ENCODE measurements at places on chromosomes 3 and 15. TPM values are rescaled to one million over a fixed set of nuclear protein-coding genes. Genes with fewer than 3 reads are reported as not detected.
A peak's percentile ranks its signal among the peaks of the same experiment; 100 is the strongest.

- DNase-seq: no peak
Observed at GRCh38 chr15:73806698-73807483, 53.7 kb upstream of the INSYN1 start.

- no peak for DNase-seq
Observed at GRCh38 chr3:71859123-71859519, 74.2 kb upstream of the PROK2 start.

GRCh38 chr3:14647976-14648955, 3.3 kb upstream of the CCDC174 start:
- DNase-seq: no peak

Gene B2M
- total RNA-seq: 1,733 TPM

Gene NR2F2
- total RNA-seq: 292 TPM

DNA sequence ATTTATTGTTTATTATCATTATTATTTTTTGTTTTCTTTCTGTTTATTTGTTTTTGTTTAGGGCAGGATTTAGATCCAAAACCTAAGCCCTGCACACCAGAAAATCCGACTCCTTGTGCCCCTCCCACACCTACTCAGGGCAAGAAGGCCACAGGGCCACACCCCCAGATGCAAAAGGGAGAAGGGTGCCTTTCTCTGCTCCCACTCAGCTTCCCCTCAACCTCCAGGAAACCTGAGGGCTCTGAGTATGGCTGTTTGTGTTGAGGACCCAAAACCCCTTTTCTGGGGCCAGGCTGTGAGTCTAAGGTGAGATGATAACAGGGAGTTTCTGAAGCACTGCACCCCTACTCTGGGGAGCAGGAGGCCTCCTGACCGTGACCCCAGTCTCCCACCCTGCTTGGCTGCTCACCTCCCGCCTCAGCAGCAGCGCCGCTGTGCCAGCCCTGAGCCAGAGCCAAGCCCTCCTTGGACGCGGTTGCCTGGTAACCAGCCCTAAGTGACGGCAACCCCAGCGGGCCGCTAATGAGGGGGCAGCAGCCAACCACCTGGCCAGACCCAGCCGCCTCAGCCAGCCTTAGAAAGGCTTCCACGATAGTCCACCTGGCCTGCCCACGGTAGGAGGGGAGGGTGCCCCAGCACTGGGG, 6.4 kb upstream of the C15orf39 start:
- no peak for DNase-seq

Gene PP2D1
- not detected for total RNA-seq

DNA sequence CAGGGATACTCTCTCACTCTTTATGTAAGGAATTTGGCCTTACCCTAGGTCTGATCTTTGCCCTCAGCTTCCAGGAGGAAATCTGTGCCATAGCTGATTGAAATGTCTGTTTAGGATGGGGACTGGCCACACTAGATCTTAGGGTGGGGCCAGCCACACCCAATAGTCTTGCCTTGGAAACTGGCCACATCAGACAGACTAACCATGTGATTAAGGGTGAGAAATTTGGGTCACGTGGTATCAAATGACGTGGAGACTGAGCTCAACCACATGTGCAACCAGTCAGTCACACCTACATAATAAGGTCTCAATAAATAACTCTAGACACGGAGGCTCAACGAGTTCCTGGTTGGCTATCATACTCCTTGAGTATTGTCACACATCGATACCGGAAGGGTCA, 113.5 kb downstream of the CNTN3 start:
- DNase-seq: no peak

- no peak for DNase-seq
Observed at GRCh38 chr15:25715536-25716413, 147.4 kb downstream of the ATP10A start.

- peak; percentile 87 for DNase-seq
Observed at GRCh38 chr3:156674911-156675829, 780 bp downstream of the TIPARP start.

Gene ALG1L2
- total RNA-seq: 2.1 TPM

Gene ABCC5
- 39.9 TPM for total RNA-seq

Gene ATP2B2
- total RNA-seq: not detected

Gene ENTPD3
- total RNA-seq: not detected

Gene CISH
- 1.7 TPM for total RNA-seq

GRCh38 chr3:189834462-189834861, 203.3 kb downstream of the TP63 start:
- DNase-seq: no peak

GRCh38 chr15:33701304-33701696, 267.0 kb upstream of the CHRM5 start:
- DNase-seq: no peak

DNA sequence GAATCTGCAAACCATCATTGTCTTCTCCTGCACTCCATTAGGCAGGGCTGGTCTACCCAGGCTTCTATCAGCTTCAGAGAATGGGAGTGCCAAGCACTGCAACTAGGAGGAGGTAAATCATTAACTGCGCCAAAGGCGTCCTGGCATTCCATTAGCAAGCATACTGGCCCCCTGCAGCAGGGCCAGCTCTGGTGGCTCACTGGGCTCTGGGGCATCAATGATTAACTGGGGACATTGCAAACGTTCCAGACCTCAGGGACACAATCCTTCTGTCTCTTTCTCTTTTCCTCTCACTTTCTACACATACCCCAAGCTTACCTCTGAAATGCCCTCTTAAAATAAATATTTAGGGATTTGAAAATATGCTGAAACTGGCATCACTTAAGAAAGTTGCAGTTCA, 129.0 kb downstream of the MYLK start:
- no peak for DNase-seq

Gene ACAD11
- 20.7 TPM for total RNA-seq

DNA sequence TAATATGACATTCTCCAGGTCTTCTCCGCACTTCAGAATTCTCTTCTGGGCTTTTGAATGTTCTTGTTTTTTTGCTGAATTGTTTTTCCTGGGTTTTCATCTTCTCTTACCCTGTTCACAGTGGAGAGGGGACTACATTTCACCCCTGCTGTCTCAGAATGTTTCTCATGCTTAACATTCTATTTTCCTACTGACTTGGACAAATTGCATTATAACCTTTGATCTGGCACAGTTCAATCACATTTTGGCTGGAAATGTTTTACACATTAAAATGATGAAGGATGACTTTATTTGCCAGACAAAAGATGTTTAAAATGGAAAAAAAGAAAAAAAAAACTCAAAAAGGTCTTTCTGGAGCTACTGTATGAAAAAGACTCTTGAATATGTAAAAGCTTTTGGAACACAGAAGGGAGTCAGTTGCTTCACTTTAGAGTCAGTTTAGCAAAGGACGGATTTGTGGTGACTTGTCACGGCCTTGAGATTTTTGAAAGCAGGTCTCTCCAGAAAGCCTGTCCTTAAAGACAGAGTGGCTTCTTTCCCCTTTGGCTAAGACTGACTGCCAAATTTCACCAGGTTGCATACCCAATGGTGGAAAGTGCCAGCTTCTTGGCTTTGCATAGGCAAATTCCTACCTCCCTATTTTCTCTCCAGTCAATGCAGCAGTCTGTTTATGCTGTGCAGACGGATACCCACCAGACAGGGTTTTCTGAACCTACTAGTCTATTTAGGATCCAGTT, 401.0 kb upstream of the TBL1XR1 start:
- DNase-seq: no peak

GRCh38 chr3:98530676-98531075, 1.1 kb upstream of the GPR15 start:
- no peak for DNase-seq

DNA sequence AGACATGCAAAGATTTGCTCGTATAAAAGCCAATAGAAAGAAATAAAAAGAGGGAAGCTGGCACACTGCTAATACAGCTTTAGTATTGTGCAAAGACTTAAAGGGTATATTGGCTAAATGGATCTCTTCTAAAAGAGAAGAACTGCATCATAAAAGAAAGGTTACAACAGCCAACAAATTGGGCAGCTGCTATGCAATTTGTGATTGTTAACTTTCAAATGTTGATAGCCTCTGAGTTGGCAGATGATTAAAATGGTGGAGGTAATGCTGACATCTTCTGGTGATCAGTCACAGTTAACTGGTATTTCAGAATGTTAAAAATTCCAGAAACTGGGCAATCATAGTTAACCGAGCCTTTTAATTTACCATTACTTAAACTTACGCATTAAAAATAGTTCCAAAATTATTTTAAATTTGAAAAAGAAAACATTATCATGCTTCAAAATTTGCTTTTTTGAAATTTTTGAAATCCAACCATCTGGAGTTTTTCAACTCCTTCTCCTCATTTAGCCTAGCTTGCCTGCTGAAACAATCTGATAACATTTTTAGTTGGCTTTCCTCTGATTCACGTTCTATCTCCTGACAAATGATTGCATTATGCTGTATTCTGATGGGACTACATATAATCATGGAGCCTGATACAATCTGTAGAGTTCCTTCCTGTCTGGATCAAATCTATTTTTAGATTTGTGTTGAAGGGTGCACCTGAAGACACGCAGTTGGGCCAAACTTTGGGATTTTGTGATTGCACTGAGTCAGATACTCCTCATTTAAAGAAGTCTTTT, 144.0 kb upstream of the PDZRN3 start:
- DNase-seq: no peak

Gene RNU5B-1
- 18.5 TPM for total RNA-seq

DNA sequence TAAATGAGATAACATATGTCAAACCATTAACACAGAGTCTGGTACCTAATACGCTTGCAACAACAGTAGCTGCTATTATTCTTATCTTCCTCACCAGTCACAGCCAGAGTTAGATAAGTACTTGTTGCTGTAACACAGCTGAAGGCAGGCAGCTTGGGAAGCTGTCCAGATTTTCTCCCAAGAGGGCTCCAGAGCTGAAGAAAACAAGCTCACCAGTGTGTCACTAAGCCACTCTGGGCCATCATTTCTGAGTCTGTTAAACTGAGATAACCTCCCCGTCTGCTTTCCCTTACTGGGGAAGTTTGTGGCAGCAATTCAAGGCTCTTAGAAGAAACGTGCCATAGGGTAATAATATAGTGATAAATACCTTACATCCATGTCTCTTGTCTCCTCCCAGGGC, 226.3 kb downstream of the TAFA4 start:
- DNase-seq: no peak

- no peak for DNase-seq
Observed at GRCh38 chr15:88745696-88746095, 57.5 kb upstream of the ACAN start.

DNA sequence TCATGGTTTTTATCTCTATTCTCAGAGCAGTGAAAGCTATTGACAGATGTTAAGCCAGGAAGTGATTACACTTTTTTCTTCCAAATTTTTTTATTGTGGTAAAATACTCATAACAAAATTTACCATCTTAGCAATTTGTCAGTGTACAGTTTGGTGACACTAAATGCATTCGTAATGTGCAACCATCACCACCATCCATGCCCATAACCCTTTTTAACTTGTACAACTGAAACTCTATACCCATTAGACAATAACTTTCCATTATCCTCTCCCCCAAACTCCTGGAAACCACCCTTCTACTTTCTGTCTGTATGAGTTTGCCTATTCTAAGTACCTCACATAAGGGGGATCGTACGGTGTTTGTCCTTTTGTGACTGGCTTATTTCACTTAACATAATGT, 15.1 kb upstream of the POMGNT2 start:
- DNase-seq: peak; percentile 2

DNA sequence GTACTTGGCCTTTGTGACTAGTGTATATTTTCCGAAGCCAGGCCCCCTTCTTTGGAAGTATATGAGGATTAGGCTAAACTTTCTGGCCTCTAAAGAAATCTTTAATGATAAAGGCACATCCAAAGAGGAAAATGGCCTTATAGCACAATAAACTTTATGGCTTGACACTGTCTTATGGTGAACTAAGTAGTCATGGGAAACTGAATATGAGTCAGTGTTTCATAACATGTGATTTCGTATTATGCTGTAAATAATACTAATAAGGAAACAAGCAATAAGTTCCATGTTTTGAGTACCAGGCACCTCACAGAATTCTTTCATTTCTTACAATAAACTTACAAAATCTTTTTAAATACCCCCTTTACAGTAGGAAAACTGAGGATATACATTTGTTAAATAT, 8.2 kb downstream of the ZPLD1 start:
- DNase-seq: no peak

GRCh38 chr3:42439261-42440115, 29.1 kb upstream of the LYZL4 start:
- no peak for DNase-seq

Gene CHRNA5
- 1.1 TPM for total RNA-seq

Gene LRRN1
- total RNA-seq: 1.2 TPM

- DNase-seq: no peak
Observed at GRCh38 chr3:43956945-43957344, 266.2 kb downstream of the ABHD5 start.

DNA sequence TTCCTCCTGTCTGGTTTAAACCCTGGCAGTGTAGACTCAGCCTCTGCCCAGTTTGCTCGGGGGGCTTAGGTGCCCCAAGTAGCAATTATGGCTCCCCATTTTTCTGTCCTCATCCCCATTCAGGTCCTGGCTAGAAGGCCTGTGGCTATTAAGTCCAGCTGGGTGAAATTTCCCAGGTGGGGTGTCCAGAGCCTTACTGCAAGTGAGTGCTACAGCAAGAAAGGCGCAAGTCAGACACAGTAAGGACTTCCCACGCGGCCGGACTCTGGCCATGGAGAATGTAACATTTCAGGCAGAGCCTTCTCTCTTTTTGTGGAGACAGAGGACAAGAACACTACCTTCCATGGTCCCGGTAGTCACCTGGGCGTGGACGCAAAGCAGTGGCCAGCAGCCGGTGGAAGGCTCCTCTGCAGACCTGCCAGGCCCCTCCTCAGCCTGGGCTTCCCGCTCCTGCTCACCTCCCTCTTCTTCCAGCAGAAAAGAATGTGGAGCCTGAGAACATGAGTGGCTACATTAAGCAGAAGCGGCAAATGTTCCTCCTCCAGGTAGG, 23.3 kb downstream of the CFAP100 start:
- peak; percentile 73 for DNase-seq

GRCh38 chr3:10010421-10010877, 15.8 kb upstream of the FANCD2 start:
- DNase-seq: no peak

Gene TMEM212
- total RNA-seq: not detected

GRCh38 chr3:112874725-112875124, 28.1 kb upstream of the CD200R1L start:
- DNase-seq: no peak

GRCh38 chr3:115211810-115212492, 64.9 kb upstream of the ZBTB20 start:
- DNase-seq: no peak

DNA sequence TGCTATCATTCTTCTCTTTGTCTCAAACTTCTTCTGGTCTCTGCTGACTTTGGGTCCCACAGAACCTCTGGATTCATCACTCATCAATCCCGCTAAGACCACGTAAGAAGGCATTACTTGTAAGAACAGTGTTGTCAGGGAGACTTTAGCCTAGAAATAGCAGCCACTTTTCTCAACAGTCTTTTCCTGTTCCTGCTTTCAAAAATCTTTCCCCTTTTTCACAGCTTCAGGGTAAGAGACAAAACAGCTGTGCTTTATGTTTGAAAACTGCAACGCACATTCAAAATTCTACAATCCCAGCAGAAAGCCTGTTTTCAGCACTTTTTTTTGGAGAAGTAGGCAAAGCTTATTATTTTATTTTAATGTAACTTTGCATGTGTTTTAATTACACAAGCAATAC, 42.0 kb upstream of the FAM98B start:
- no peak for DNase-seq

Gene MKRN3
- not detected for total RNA-seq

All from osteocyte (in vitro differentiated cells).